ENCODE measurements at places on chromosomes 6 and 20.
A peak's percentile ranks its signal among the peaks of the same experiment; 100 is the strongest.

- DNase-seq: no peak
Measured at GRCh38 chr6:70474751-70475150, 61.4 kb downstream of the FAM135A start.

- peak; percentile 77 for DNase-seq
Measured at GRCh38 chr20:5141615-5142014, 14.8 kb downstream of the CDS2 start.

- DNase-seq: no peak
Measured at GRCh38 chr6:74152096-74152675, 456.2 kb downstream of the CD109 start.

DNA sequence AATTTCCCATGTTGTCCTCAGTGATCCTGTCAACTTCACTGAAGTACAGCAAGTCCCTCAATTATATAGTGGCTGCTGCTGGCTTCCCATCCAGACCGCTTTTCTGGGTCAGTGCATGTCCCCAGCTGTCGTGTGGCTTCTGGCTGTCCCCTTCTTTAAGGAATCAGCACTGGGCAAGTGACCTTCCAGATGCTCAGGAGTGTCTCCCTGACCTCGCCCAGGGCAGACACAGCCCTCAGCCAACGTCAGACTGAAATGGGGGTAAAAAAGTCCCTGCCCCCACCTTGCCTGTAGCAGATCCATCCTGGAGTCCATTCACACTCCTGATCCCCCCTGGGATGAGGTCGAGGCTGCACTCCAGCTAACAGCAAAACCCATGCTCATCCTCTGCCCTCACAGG lies 23.7 kb downstream of the OVOL2 start:
- no peak for DNase-seq

- DNase-seq: no peak
Measured at GRCh38 chr6:113818578-113818977, 38.6 kb upstream of the MARCKS start.

DNA sequence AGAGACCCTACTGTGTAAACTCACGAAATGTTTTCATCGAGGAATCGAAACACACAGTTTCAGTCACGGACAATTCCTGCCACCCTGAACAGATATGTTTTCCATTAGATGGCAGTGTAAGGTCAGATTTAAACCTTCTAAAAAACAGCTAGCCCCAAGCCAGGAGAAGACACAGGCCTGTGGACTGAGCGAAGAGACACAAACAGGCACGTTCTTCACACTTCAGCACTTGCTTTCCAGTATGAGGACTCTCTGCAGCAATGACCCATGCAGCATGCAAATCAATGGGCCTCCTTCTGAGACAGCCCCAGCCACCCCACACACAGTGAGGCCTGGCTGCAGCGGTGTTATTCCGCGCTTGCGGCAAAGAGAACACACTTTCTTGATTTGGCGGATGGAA lies 31.9 kb downstream of the HUS1B start:
- DNase-seq: peak; percentile 31

DNA sequence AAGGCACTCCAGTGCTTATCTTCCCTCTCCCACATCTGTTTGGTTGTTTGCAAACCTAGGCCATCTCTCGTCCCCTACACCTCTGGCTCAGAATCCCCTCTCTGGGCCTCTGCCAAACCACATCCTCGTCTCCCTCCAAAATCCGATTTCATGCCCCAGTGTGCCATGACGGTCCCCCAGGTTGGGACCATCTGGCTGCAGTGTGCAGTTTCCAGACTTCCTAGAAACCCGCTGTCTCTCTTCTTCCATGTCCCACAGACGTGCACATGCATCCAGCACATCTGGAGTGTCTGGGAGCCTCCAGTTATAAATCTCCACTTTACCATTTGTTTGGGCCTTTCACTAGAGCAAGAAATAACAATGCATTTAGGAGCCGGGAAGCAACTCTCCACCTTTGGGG lies 316.2 kb downstream of the KIF16B start:
- DNase-seq: no peak

- DNase-seq: no peak
Measured at GRCh38 chr6:56437171-56437900, 190.0 kb upstream of the COL21A1 start.

DNA sequence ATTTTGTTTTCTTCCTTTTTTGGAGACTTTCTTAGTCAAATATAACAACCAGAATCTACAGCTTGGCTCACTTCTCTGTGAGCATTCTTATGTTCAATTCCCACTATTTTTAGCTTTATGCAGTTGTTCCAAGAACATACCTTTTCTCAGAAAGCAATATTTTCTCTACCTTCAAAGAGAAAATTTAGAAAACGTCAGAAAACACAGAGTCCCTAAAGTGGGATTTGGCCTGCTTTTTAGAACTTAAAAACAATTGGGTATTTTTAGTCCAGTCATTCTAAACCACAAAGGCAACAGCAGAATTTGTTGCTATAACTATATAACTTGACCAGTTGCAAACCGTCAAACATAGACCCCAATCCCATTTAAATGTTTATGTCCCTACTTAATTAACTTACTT lies 133.1 kb downstream of the MOXD1 start:
- no peak for DNase-seq

DNA sequence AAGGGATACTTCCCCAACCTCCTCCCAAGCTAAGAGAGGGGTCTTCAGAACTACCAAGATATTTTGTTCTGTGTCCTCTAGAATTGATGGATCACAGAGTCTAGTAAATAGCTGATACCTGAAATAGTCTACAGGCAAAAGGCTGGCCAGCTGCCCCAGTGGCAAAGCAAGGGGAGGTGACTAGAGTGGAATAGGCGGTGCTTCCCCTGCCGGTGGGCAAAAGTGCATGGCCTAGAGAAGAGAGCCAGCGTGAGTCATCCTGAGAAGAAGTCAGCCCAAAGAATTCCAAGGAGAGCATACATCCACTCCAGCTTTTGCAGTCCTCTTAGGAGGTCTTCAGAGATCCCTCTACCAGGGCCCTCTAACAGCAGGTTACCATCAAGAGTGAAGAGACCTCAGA lies 14.7 kb downstream of the DPPA5 start:
- no peak for DNase-seq

GRCh38 chr6:78824045-78824444 lies 43.3 kb upstream of the IRAK1BP1 start:
- DNase-seq: no peak

DNA sequence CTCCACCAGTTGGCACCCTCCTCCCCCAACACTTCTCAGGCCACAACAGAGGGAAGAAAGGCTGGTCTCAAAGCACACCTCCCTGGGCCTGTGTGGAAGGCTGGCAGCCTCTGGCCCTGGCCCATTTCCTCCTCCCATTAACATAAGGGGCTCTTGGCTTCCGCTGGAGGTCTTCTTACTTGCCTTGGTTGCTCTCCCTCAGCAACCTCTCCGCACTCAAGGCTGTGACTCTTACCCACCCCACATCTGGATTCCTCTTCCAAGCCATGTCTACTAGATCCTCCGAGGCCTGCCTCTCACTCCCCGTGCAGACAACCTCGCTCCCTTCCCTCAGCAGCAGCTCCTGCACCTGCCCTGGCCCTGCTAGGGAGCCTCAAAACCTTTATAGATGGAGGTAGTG lies 112.2 kb upstream of the PRND start:
- no peak for DNase-seq

DNA sequence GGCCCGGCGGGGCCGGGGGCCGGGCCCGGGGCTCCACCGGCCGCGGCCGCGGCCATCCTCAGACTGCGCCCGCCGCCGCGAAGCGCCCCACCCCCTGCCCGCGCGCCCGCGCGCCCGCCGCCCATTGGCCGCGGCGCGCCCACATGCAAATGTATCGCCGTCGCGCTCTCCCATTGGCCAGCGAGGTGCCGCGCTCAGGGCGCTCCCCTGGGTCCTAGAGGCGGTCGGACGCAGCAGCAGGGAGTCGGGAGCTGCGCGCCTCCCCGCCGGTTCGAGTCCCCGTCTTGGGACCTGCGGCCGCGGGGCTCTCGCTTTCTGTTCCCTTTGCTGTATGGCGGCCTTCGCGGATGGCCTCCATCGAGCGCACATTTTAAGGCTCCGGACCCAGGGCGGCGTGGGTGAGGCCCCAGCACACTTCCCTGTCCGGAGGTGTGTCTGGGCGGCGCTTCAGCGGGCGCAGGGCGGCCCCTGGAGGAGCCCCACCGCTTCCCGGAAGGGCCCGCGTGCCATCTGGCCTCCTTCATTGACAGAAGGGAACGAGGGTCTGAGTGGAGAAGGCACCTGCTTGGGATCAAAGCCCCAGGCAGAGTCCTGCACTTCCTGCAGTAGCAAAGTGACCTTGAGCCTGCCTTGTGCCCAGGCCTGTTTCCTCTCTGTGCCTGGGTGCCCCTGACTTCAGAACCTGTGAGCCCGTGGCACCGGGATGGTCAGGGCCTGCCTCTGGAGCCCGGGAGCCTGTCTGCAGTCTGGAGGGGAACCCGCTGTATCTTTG lies at the start of gene CABLES2:
CABLES2 (minus strand) TSS at position 65 of the 772 bp plus-strand sequence; CDS start at position 56, 9 bp downstream.
- peak; percentile 96 for DNase-seq

- DNase-seq: no peak
Measured at GRCh38 chr6:2768696-2769095, 3.5 kb downstream of the WRNIP1 start.

- DNase-seq: no peak
Measured at GRCh38 chr20:46243707-46244628, 64.3 kb downstream of the CDH22 start.

DNA sequence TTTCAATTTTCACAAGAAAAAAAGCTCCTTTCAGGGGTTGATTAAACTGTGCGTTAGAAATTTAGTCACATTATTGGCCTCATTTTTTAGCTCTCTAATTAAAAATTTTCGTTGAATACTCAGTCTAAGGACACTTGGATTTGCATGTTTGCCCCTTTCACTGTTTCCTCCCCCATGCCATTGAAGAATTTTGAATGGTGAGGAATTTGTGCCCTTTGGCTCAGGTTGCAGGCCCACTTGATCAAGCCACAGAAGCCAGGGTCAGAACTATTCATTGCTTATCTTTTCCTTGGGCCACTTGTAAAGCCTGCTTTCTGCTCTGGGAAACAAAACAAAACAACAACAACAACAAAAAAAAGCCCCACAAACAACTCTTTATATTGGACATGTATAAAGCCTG lies 12.2 kb downstream of the LIN28B start:
- DNase-seq: no peak

DNA sequence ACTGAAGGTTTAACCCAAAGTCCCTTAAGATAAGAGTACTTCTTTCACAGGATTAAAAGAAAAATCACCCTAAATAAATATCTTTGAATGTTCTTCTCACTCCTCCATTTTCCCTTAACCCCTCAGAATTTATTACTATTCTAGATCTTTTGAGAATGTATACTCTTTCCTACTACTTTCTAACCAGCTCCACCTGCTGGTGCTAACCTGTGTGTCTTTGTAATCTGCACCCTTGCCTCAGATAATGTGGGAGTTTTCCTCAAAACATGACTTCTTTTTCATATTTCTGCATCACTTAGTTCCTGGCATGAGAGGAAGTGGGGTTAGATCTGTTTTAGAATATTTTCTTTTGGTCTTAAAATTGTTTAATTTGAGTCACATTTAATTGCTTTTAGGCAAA lies 394.2 kb downstream of the BMP2 start:
- DNase-seq: peak; percentile 5

- DNase-seq: no peak
Measured at GRCh38 chr6:116624036-116624805, 7.9 kb downstream of the RSPH4A start.
